ENCODE measurements at places on chromosomes 3 and 15.

DNA sequence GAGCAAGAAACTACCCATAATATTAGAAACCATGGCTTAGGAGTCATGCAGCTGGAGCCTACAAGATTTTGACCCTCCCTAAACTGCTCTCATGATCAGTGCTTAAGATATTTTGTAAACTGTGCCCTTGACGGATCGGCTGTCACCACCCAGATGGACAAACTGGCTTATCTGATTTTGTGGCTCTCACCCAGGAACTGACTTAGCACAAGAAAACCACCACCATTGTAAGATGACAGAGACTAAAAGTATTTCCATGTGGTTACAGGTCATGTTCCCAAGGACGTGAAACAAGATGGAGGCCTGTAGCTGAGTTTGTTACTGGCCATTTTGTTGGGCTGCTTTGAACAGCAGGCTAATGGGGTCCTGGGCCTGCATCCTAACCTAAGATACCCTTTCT, 940.9 kb downstream of the OTOL1 start:
- no peak for ATAC-seq

GRCh38 chr15:69660658-69661405, 208.2 kb downstream of the RPLP1 start:
- ATAC-seq = no peak

DNA sequence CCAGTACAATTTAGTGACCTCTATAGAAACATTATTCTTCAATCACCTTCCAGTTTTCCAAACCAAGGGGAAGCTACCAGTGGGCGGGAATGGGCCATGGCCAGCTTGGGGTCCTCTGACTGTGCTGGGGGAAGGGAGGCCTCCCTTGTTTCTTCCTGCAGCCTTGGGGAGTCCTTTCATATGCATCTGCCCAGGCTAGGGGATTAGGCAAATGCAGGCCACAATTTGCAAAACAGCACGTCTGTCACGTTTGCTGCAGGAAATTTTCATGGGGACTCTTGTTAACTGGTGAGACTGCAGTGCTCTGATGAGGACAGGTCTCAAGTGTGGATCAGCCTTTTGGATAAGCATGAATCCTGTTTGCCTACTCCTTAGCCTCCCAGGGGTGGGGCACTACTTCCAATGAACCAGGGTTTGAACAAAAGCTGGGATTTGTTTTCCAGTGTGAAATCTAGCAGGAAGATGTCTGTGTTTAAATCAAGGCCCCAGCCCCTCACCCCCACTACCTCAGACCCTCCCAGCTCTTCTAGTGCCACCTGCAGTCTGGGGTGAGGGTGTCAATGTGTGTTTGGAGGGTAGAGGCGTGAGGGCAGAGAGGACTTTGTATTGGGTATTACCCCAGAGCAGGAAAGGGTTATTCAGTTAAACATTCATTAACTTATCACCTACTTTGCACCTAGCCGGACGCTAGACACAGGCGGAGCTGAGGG, 219.9 kb downstream of the OPA1 start:
- ATAC-seq = no peak

DNA sequence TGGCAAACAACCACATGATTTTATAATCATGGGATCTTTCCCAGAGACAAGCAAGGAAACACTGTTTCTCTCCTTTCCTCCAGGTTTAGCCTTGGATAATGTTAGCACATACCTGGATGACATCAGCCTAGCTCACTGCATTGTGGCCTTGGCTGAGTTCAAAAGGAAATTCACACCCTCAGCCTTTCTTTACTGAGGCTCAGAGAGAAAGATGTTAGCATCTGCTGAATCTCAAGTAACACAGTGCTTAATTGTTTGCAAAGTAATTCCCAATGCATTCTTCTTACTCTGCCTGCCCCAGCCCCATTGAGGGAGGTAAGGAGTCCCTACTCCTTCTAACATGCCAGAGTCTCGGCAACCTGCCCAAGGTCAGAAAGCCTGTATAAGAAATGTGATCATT, 432.2 kb upstream of the LMCD1 start:
- no peak for ATAC-seq

DNA sequence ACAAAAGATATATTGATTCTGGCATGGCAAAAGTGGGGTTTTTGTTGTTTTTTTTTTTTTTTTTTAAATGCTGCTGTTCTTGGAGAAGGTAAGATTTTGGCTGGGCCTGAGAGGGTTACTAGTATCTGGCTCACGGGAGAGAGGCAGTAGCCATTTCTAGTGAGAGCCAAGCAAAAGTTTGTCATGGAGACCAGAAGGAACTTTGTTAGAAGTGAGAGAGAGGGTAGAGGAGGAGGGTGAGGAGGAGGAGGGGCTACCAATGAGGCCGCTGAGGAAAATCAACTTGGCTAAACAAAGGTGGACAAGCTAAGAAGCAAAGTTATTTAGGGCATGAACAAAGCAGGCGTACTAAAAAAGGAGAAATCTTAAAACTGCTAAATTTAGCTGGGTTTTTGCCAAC, 48.9 kb upstream of the STRIT1 start:
- ATAC-seq = no peak

GRCh38 chr15:74978503-74978902, 16.9 kb upstream of the SCAMP5 start:
- ATAC-seq = peak; percentile 65

DNA sequence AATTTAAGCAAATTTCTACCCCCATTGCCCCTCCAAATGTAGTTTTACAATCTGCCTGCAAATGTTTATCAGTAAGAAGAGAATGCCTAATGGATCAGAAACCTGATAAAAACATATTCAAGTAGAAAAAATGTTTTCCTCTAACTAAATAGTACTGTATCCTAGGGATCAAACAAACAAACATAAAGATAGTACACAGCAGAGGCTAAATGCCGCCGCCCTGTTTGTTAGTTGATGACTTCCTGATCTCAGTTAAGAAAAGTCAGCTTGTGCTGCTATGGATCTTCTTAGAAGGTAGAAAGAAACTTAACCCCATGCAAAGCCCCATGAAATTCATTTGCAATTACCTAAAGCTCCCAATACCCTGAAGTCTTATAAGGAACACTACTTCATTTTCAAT, 387.3 kb upstream of the THBS1 start:
- no peak for ATAC-seq

- ATAC-seq = no peak
Measured at GRCh38 chr3:55416331-55416821, 70.7 kb downstream of the WNT5A start.

DNA sequence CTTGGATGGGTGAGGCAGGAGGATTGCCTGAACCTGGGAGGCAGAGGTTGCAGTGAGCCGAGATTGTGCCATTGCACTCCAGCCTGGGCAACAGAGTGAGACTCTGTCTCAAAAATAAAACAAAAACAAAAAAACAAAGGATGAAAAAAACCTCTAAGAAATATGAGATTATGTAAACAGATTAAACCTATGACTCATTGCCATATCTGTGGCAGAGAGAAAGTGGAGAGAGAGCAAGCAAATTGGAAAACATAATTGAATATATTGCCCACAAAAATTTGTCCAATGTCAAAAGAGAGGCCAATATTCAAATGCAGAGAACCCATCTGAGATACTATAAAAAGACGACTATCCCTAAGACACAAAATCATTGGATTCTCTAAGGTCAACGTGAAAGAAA, 1106.0 kb downstream of the OTOL1 start:
- no peak for ATAC-seq

DNA sequence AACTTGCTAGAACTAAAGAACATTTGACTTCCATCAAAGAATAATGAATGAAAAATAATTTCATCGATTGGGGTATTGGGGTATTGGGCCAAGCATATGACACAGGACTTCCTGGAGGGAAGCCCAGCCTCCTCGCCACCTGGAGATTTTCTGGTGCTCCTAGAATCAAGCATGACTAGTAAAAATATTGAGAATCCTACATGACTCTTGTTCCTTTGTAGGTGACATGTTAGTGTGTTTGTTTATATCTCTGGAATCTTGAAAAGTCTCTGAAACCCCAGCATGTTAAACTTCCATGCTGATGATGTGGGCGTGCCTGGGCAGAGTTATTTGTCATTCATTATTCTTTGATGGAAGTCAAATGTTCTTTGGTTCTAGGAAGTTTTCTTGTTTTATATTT, 90.1 kb upstream of the EPHB3 start:
- ATAC-seq = no peak

DNA sequence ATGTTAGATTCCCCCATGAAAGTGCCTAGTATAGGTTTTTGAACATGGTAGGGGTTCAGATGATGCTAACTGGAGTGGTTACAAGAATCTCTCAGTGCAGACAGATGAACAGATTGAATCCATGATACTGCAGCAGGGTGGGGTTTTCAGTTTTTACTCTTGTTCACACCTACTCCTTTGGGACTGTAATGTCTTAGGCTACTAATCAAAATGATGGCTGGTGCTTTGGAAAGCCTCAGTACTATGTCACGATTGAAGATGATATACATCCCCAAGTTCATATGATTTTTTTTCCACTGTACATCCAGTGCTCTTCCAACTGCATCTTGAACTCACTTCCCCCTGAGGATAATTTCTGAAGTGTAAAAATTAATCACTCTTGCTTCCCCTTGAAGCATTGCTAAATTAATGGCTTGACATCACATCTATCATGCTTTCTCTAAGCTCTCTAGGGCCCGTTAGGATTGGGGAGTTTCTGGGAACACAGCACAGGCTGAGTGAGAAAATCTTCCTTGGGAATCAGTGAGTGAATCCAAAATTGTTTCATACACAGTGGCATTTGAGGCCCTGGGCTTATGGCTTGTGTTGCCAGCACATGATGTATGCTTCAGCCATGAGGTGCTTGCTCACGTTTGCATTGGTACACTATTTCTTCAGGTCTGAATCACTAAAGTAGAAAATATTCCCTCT, 115.0 kb upstream of the TPRG1 start:
- ATAC-seq = no peak

- ATAC-seq = no peak
Measured at GRCh38 chr3:156782921-156783320, 43.2 kb upstream of the LEKR1 start.

- no peak for ATAC-seq
Measured at GRCh38 chr3:185677146-185677829, 91.2 kb downstream of the SENP2 start.

- ATAC-seq = no peak
Measured at GRCh38 chr3:188853856-188854771, 317.7 kb upstream of the TPRG1 start.

- ATAC-seq = no peak
Measured at GRCh38 chr3:190811775-190812480, 50.6 kb downstream of the GMNC start.

DNA sequence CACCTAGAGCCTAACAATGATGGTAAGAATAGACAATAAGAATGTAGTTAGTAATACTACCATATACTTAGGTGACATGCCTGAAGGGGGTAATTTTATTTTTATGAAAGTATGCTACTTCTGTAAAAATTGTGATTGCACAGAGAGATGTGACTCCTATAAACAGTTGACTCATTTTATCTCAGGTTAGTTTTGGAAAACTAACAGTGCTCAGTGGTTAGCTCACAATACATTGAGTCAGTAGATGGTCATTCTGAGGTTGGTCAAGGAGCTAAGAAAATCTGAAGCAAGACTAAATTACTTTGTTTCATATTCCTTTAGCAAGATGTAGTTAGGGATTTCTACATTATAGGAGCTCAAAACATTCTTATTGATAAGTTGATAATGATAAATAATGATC, 271.0 kb downstream of the EDEM1 start:
- ATAC-seq = no peak

DNA sequence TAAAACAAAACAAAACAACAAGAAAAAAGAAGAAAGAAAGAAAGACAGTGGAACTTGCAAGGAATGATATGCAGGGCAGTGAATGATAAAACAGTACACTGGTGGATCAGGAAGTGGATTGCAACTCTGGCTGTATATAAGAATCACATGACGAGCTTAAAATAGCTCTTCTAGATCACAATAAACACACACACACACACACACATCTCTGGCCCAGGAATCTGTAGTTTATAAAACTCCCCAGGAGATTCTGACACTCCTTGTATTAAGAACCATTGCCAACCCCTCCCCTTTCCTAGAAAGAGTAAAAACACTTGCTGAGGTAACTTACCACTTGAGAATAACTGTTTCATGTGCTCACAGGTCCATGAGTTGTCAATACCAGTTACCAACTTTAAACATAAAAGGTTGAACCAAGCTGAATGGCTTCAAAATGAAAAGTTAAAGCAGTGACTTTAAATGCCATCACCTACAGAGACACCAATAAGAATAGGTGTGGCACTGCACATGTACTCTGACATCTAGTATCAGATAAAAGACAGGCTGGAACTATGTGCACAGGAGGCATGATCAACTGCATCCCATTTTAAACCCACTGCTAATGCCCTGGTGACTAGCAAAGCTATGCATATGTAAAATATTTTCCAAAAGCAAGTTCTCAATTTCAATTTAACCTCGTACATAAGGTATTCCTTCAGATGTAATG, 3.9 kb downstream of the CPOX start:
- peak; percentile 4 for ATAC-seq

DNA sequence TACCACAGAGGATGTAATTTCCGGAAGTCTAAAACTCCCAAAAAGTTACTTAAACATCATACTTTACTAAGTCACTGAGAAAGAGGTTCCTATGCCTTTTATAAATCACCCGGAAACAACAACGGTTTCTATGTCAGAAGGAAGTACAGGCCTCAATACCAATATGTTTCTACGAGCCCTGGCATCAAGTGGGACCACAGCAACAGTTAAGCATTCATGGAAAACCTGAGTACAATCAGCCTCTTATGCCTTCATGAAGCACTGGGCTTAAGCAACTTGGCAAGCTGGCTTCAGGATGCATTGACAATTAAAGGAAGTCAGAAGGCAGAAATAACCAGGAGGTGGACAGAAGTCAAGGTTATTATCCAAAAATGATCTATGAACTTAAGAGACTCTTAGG, 19.1 kb upstream of the B3GNT5 start:
- no peak for ATAC-seq

- no peak for ATAC-seq
Measured at GRCh38 chr3:154252759-154253638, 71.3 kb downstream of the DHX36 start.

DNA sequence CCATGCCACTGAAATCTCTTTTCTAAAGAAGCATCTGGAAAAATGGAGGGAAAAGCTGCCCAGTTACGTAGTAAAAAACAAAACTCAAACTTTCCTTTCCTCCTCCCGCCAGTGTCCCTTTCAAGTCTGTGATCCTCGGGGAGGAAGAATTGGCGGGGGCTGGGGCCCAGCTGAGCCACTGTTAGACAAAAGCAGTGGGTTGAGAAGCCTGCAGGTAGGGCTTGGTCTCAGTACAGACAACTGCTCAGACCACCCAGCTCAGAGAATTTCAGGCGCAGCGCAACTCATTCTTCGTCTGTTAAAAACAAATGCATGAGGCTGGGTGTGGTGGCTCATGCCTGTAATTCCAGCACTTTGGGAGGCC, 117.1 kb downstream of the MYLK start:
- no peak for ATAC-seq

GRCh38 chr15:41659855-41660234, 360 bp upstream of the MGA start:
- no peak for ATAC-seq

DNA sequence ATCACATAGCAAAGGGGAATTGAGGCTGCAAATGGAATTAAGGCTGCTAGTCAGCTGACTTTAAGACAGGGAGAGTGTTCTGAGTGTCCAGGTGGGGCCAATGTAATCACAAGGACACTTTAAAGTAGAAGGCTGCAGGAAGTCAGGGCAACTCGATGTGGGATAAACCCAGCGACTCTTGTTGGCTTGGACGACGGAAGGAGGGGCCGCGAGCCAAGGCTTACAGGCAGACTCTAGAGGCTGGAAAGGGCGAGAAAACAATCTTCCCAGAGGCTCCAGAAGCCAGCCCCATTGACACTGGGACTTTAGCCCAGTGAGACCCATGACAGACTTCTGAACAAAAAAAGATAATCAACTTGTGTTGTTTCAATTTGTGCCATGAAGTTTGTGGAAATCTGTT, 12.9 kb upstream of the MUSTN1 start:
- no peak for ATAC-seq

GRCh38 chr15:46275701-46276100, 640.9 kb downstream of the SQOR start:
- ATAC-seq = no peak

Measured in activated CD4-positive, CD25-positive, alpha-beta regulatory T cell treated with anti-CD3 and anti-CD28 coated beads, Interleukin-2, amount 50 U/mL, for 24 hours (primary cell).